Lower leg skin (tissue), 4 donors: ENCODE measurements at places on chromosomes 5 and 9. TPM values are rescaled to one million over a fixed set of nuclear protein-coding genes. Genes with fewer than 3 reads are reported as not detected.

- DNase-seq, result no peak
Measured at GRCh38 chr5:117463881-117464570, 889.4 kb upstream of the SEMA6A start.

- DNase-seq, result peak; percentile 86
Measured at GRCh38 chr9:134895908-134896833, 15.6 kb downstream of the FCN2 start.

DNA sequence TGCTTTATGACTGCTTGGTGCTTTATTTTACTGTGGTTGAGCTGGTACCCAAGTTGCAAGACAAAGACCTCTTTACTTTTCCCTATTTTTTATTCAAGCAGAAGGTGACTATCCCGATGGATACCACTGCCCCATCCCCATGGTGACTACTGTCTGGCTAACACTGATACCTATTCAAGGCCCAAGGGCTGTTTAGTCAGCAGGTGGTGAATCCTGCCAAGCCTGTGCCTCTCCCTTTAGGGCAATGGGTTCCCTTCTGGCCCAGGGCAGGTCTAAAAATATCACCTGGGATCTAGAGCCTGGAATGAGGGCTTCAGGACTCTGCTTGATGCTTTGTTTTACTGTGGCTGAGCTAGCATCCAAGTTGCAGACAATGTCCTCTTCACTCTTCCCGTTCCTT is 510.0 kb upstream of the GRAMD2B start:
- no peak for DNase-seq

GRCh38 chr5:170235876-170236864 is 3.4 kb downstream of the C5orf58 start:
- no peak for DNase-seq

GRCh38 chr9:10875752-10876151 is 262.9 kb upstream of the PTPRD start:
- DNase-seq, result no peak

DNA sequence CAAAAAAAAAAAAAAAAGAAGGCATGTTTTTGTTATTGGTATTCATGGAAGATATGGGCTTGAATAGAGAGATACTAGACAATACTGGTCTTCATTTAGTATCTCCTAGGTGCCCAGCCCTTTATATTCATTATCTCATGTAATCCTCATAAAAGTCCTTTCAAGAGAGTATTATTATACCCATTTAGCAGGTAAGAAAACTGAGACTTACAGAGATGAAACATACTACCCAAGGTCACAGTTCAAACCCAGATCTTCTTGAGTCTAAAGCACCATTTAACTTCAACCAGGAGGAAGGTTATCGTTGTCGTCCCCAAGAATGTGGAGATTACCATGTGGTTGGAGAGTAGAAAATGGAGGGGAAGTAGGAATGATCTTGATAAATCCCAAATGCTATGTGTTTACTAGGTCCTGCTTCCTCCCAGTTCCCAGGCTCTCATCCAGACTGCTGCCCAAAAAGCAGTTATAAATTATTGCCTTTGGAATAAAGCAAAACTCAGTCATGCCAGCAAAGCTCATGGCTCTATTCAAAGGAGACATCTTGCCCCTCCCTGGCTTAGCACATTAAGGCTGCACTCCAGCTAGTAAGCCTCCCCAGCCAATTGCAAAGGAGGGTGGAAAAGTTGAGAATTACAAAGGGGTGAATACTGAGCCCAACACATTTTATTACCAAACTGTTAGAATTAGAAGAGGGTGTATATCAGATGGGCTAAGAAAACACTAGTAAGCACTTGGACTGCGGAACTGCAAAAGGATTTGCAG is 163.9 kb downstream of the PIK3R1 start:
- DNase-seq, result no peak

DNA sequence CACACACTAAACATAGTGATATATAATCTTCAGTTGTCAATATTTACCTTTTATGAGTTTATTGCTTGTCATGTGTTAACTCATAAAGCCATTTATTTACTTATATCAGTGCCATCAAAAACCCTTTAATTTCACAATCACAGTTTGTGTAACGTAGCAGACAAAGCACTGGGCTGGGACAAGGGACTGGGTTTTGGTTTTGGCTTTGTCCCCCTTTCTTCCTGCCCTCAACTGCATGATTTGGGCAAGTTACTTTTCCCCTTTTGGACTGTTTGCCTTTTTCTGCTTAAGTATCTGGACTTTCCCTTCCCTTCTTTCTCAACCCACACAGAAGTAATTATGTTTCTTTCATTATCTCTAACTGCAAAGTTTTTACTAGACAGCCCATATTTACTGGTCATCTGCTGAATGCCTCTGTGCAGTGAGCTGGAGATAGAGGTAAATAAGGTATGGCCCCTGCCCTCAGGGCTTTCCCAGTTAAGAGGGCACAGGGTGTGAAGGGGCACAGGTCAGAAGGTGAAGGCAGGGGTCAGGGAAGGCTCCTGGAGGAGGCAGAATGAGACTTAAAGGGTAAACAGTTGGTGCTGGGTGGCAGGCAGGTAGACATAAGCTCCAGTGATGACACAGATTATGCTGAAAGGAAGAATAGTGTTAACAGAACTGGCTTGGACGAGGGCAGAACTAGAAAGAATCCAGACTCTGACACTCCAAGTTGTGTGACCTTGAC is 14.8 kb upstream of the NR3C1 start:
- DNase-seq, result no peak

DNA sequence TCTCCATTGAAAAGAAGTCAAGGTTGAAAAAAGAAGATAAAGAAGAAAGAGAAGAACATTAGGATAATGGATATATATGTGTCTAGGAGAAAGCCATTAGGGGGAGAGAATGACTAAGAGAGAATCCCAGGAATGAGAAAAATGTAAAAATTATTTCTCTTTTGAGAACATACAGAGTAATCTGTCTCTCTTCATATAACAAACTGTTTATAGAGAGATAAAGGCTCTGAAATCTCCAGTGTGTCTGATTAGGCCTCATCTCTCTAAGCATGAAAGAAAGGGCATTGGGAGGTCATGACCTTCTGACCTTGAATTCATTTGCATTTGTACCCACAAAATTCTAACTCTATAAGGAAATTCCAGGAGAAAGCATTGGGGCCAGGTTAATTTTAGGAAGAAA is 3.5 kb upstream of the MPDZ start:
- no peak for DNase-seq

DNA sequence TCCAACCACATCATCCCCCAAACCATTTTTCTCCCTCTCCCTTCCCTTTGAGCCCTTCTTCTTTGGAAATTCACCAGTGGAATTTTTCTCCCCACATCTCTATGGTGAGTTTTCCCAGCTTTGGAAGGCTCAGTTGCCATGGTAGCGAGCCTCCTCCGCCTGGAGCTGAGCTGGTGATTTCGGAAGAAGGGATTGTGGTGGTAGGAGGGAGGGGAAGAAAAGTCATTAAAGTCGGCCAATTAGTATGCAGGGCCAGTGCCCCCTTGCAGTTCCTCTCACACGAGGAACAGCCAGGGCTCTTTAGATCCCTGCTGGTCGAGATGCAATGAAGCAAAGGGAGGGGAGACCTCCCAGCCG is 322.0 kb downstream of the NTRK2 start:
- no peak for DNase-seq

GRCh38 chr5:130164966-130165365 is 260.7 kb downstream of the CHSY3 start:
- no peak for DNase-seq

- no peak for DNase-seq
Measured at GRCh38 chr5:176151281-176151680, 86.9 kb upstream of the SIMC1 start.

Gene ENTREP1
- 15.0 TPM for total RNA-seq

Gene CCL27
- 235 TPM for total RNA-seq

Gene KIF3A
- total RNA-seq, result 7.7 TPM
